ENCODE measurements at places on chromosomes 16 and 17. TPM values are rescaled to one million over a fixed set of nuclear protein-coding genes. Genes with fewer than 3 reads are reported as not detected.

NECAB2 gene
- total RNA-seq = 0.37 TPM

KRT24 gene
- total RNA-seq = not detected

KRT9 gene
- not detected for total RNA-seq

IL34 gene
- 1.9 TPM for total RNA-seq

ZP2 gene
- not detected for total RNA-seq
